SJCRH30 (cell line): ENCODE measurements at places on chromosomes 5 and 9. TPM values are rescaled to one million over a fixed set of nuclear protein-coding genes. Genes with fewer than 3 reads are reported as not detected.

Gene MAMDC4
- total RNA-seq = 1.9 and 4.4 TPM in 2 replicates

GRCh38 chr9:68804911-68805889 lies 100.2 kb downstream of the PIP5K1B start:
- no peaks in the 10 kb centered on the region; the same call in none of the 2 replicates for H3K27me3 ChIP-seq
- H3K36me3 ChIP-seq = no peaks in the 10 kb centered on the region
- no peak overlapping the region for H3K4me3 ChIP-seq
- no peak overlapping the region for H3K27ac ChIP-seq
- H3K4me1 ChIP-seq = no peaks in the 10 kb centered on the region
- DNase-seq = no peak

Gene PCDHGA5
- 4.7 and 6.9 TPM in 2 replicates for total RNA-seq

GRCh38 chr5:67490543-67491321 lies 294.1 kb upstream of the CD180 start:
- no peak overlapping the region for H3K4me3 ChIP-seq
- no peaks in the 10 kb centered on the region for H3K27me3 ChIP-seq
- H3K36me3 ChIP-seq = no peaks in the 10 kb centered on the region
- no peaks in the 10 kb centered on the region for H3K4me1 ChIP-seq
- no peak for DNase-seq
- H3K27ac ChIP-seq = no peak overlapping the region

DNA sequence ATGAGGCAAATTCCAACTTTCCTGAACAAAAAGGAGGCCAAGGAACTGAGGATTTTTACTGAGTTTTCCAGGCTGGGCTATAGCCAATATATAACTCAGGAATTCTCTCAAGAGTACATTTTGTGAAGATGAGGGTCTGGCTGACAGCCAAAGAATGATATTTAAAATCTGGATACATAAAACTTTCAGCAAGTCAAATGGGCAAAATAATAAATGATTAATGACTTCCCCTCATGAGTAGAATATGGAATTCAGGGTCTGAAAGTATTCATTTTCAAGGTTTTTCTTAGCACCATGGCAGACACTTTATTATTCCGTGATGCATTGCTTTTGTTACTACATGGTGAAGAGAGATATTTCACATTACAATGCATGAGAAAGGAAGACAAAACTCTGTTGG lies 7.8 kb downstream of the FAM81B start:
- no peak for DNase-seq
- H3K4me1 ChIP-seq = peaks cover 8% of the 10 kb centered on the region
- H3K36me3 ChIP-seq = no peaks in the 10 kb centered on the region
- H3K27ac ChIP-seq = no peak overlapping the region

DNA sequence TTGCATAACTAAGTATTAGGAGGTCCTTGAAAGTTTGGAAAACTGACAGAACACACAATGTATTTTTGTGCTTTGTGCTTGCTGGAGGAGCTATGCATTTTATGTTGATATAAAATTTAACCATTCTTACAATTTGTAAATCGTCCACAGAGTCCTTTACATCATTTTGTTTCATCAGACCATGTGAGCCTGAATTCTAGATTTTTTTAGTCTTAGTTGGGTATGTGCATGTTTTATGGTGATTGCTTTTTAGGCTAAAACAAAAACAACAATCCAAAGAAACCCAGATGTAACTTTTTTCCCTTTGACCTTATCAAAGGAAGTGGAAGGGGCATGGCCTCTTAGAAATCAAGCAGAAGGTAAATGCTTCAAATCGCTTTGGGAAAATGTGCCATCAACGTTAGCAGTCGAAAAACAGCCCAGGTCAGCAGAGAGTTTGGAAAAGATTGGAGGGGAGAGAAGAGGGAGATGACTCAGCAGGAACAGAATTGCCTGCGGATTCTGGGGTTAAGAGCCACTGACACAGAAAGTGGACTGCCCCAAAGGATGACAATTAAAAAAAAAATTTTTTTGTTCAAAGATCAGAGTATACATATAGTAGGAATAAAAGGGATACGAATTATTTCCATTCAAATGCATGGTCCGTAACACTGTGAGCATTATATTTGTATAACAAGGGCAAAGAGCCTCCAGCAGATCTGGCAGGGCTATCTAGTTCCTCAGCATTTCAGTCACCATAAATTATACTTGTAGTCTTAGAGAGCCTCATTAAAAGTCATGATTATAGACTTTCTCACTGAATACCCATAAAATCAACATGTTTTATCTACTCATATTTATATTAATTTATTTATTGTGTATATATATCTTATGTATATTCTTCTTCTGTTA lies 253.5 kb upstream of the HAPLN1 start:
- H3K27me3 ChIP-seq = no peaks in the 10 kb centered on the region
- H3K4me1 ChIP-seq = no peaks in the 10 kb centered on the region

- H3K36me3 ChIP-seq = no peaks in the 10 kb centered on the region
- peak overlapping the region; percentile 61 for H3K4me3 ChIP-seq
- H3K4me1 ChIP-seq = peaks cover 2% of the 10 kb centered on the region; the same call in 1 of the 2 replicates
- DNase-seq = no peak
- no peak overlapping the region for H3K27ac ChIP-seq
Observed at GRCh38 chr9:34457266-34458012, 931 bp downstream of the FAM219A start.
